AG04449 (cell line): ENCODE measurements at places on chromosomes 7 and 10.

DNA sequence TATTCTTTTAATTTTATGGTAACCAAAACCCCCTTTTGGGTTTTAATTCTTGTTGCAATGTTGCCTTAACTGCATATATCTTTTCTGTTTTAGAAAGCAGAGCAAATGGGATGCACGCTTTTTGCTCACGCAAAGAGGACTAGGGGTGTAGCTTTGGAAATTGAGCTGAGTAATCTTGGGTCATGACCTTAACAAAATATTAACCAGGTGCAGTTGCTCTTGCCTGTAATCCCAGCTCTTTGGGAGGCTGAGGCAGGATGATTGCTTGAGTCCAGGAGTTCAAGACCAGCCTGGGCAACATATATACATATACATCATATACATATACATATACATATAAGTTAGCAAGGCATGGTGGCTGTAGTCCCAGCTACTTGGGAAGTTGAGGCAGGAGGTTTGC, 172.9 kb upstream of the BMPER start:
- no peak for DNase-seq

DNA sequence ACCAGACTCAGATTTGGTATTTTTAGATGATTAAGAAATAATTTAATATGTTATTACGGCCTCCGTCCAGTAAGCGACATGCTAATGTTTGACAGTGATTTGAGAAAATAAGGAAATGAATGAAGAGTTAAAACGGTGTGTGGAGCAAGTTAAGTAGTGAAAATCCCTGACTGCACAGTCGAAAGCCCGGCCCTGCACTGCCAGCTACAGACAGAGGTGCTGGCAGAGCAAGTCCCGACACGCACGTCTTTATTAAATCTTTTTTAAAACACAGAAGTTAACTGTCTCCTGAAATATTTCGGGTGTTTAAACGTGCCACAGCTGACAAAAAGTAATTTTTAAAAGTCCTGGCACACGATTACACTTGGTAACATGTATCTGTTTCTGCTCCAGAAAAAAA, 293.4 kb upstream of the RNF32 start:
- DNase-seq: no peak

- no peak for DNase-seq
Observed at GRCh38 chr7:117190746-117191435, 132.0 kb downstream of the WNT2 start.

DNA sequence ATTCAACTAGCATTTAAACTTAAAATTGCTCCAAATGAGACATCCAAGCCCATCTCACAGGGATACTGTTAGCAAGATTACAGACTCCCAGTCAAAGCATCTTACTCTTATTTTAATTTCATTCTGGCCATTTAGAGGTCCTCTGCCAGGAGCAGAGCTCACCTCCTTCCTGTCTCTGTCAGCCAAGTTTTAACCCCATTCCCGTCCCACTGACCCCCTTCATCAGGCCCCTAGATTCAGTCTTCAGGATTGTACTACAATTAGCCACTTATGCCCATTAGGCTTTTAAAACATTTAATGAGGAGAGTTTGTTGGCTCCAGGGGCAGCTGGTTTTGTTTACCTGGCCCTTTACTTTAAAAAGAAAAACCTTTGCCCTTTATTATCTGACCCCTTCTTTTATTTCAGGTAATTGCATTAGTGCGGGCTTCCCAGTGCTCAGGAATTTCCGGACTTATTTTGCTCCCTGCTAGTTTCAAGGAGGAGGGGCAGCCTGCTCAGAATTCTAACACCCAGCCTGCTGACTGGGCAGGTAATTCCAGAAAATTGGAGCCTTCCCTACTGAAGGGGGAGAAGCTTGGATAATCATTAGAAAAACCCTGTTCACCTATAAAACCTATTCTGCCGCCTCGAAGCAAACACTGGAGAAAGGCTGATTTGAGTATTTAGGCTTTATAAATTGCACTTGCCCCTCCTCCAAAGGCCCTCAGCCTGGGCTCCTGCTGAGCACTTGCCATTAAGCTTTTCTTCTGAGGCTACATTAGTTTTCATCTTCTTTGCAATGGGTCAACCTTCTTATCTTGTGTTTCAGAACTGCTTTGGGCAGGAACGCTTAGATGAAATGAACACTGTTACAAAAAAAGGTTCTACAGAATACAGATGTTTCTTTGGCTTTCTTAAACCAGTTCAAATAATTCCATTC, 200.5 kb upstream of the HPS1 start:
- DNase-seq: no peak

DNA sequence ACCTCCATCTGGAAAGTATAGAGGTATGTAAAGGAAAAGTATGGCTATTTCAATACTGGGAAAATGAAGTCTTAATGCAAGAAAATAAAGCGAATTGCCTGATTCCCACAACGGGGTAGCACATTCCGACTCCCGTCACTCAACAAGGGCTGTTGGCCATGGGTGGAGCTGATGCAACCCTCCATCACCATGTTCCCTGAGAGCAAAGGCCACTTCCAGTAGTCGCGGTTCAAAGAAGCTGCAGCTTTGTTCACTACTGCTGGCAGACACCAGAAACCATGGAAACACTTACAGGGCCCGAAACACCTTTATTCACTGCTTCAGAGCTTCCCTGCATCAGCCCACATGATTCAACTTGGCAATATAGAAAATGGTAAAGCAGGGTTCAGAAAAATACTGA, 44.0 kb downstream of the TMEM26 start:
- DNase-seq: no peak

GRCh38 chr7:18828260-18828993, 289.0 kb downstream of the TWIST1 start:
- no peak for DNase-seq

GRCh38 chr10:132164761-132165278, 21.9 kb upstream of the DPYSL4 start:
- DNase-seq: no peak

DNA sequence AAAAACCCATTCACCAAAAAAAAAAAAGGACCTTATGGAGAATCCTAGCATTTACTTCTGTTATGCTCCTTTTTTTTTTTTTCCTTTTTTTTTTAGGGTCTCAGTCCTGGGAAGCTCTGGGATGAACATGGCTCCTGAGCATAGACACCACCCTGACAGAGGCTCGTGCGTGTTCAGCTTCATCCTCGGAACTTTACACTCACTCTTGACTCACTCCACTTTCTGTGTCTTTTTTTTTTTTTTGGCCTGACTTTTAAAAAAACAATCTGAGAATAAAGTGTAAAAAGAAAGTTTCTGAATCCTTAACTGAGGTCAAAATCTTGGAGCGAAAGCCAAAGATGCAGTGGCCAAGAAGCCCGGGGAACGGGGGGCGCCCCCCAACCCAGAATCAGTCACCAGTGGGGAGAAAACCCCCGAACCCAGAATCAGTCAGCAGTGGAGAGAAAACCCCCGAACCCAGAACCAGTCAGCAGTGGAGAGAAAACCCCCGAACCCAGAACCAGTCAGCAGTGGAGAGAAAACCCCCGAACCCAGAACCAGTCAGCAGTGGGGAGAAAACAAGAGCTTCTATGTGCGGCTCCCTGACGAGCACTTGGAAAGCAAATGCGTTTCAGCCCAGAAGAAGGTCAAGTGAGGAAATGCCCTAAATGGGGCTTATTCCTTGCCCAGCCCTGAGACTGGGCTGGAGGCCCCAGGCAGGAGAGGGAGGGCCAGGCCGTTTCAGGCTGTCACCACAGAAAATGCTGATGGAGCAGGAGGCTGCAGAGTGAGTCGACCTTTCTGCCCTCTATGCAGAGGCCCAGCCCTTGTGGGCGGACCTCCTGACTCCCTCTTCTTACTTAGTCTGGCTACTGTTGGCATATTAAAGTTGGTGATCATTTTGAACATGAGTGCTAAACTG, 19.0 kb upstream of the PFKP start:
- no peak for DNase-seq

DNA sequence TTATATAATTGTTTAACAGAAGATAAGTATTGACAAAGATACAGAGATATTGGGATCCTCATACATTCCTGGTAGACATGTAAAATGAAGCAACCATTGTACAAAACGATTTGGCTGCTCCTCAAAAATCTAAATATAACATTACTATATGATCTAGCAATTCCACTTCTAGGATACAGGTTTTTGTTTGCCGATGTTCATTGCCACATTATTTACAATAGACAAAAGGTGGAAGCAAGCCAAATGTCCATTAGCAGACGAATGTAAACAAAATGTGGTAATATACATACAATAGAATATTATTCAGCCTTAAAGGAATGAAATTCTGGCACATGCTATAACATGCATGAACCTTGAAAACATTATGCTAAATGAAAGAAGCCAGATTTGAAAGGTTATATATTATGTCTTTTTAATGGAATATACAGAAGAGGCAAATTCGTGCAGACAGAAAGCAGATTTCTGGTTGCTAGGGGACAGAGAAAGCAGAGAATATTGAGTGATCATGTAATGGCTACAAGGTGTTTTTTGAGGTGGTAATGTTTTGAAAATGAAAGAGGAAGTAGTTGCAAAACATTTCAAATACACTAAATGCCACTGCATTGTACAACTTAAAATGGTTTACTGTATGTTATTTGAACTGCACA, 44.9 kb downstream of the POLR1F start:
- DNase-seq: no peak

GRCh38 chr10:126456632-126457031, 68.4 kb upstream of the ADAM12 start:
- DNase-seq: no peak

DNA sequence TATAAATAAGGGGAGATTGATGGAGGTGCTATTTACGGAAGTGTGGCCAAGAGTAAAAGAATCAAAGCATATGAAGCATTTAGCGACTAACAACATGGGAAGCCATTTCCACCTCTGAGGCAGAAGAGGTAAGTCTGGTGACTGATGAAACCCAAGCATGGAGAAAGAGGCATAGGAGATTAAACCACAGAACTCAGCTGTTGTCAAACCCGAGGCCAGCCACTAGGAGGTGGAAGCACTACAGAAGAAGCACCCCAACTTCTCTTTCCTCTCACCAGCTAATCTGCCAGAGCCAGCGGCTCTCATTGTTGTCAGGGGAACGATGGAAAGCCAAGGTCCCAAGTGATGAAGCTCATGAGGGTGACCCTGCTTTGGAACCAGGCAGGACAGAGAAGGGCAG, 19.6 kb upstream of the CNTNAP2 start:
- no peak for DNase-seq

DNA sequence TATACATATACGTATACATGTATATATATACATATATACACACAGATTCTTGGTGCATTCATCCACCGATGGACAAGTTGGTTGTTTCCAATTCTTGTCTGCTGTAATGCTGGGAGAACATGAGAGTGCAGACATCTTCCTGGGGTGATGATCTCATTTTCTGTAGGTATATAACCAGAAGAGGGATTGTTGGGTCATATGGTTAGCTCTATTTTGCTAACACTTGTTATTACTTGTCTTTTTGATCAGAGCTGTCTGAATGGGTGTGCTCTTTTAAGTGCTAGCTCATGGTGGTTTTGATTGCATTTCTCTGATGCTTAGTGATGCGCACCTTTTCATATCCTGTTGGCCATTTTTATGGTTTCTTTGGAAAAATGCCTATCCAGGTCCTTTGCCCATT, 106.4 kb downstream of the TAX1BP1 start:
- no peak for DNase-seq

DNA sequence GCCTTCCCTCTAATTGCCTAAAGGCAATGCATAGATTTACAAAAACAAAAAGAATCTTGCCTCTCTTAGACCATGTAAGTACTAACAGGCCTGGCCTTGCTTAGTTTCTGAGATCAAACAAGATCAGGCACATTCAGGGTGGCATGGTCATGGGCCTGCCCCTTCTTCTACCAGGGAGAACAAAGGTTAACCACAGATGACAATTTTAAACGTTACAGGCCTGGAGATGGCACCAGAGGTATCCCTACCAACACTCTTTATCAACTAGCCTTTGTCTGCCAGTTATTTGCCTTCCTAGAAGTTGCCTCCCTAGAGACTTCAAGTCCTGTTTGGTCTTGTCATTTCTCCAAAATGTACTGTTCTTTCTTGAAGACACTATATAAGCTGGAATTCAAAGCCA, 252.6 kb downstream of the DOCK4 start:
- no peak for DNase-seq

GRCh38 chr10:93378997-93379730, 103.0 kb downstream of the MYOF start:
- DNase-seq: no peak

- no peak for DNase-seq
Observed at GRCh38 chr7:101171442-101171837, 6.1 kb upstream of the VGF start.

DNA sequence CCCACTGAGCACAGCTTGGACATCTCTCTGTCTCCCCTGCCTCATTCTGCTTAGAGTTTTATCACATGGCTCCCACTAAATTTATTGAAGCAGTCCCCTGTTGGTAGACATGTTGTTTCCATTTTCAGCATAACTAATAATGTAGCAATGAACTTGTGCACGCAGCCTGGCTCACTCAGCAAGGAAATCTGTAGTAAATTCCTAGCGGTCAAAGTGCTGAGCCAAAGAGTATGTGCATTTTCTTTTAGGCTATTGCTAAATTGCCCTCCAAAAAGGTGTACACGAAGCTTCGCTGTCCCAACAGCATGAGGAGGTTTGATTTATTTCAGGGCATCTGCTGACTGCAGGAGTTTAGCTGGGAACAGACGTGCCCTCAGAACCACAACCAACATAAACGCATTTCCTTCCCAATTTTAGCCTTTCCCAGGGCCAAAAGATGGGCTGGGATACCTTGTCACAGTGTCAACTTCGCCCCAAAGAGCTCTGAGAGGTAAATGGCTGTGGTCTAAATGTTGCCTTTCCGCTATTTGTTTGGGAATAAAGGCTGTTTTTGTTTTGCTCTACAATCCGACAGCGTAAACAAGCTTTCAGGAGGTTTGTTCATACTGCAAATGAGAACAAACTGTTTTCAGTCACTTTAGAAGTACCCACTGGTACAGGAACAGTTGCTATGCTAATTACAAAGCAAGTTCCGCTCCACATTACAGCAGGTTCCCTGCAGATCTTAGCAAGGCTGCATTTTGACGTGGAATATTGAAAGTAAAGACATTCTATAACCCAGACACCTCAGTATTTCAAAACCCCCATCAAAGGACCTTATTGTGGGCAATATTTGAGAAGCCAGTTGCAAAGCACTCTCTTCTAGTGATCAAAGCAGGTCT, 16.8 kb downstream of the VSIR start:
- DNase-seq: no peak

GRCh38 chr10:114349522-114350215, 54.6 kb downstream of the AFAP1L2 start:
- DNase-seq: no peak

- DNase-seq: no peak
Observed at GRCh38 chr7:151832656-151833055, 44.3 kb downstream of the PRKAG2 start.

DNA sequence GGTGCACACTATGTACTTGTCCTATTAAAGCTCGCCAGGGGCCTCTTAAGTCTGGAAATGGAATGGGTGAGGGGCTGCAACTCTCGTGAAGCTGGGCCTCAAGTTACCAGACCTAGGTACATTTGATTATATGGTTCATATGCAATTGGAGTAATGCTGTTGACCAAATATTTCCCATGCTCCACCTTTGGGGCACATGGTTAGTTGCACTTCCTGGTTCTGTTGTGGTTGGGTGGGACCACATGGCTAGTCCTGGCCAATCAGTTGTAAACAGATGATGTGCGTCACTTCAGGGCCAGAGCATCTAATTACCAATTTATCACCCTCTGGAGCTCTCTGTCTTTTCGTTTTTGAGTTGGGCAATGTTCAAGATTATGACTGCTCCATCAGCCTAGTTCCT, 39.5 kb upstream of the OPN4 start:
- no peak for DNase-seq

GRCh38 chr10:51113007-51113406, 38.7 kb downstream of the PRKG1 start:
- no peak for DNase-seq
